ENCODE measurements at places on chromosomes 6 and 20.

DNA sequence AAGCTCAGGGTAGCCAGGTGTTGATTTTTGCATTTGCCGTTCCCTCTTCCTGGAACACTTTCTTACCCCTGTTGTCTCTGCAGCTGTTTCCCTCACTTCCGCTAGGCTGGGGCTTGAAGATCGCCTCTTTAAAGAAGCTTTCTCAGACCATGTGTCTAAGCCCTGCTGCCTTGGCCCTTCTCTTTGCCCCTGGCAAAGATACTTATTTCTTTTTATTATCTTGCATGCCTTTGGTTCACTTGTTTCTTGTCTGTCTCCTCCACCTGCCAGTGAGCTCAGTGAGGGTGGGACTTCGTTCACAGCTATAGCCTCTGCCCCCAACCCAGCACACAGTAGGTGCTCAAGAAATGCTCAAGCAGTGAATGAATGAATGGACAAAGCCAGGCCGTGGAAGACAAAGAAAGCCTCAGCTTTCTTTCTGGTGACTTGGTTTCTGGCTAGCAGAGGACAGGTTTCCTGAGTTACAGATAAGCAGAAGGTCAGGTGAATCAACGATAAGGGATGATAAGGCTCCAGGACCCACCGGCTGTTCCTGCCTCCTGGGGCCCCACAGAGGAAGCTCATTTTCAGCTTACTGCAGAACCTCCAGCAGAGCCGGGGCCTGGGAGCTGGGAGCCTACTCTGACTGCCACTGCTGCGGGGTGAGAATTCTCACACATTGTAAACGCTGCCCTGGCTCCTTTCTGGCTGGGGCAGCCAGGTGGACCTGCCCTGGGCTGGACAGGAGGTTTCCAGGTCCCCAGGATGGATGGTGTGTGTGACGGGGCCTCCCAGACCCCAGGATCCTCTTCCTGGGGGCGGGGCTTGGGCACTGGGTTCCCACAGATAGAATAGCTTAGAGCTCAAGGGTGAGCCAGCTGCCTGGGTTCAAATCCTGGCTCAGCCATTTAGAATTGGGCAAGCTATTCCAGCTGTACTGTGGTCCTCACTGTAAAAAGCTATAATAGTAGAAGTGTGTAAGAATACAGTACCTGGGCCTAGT, 29.8 kb downstream of the SNAI1 start:
- no peak for DNase-seq

GRCh38 chr6:122385857-122386612, 13.4 kb upstream of the HSF2 start:
- no peak for DNase-seq

GRCh38 chr6:169172456-169172855, 81.2 kb downstream of the THBS2 start:
- DNase-seq = no peak

GRCh38 chr6:110930781-110931180, 27.7 kb upstream of the GTF3C6 start:
- no peak for DNase-seq

GRCh38 chr6:165684333-165684732, 21.3 kb upstream of the PDE10A start:
- DNase-seq = no peak

DNA sequence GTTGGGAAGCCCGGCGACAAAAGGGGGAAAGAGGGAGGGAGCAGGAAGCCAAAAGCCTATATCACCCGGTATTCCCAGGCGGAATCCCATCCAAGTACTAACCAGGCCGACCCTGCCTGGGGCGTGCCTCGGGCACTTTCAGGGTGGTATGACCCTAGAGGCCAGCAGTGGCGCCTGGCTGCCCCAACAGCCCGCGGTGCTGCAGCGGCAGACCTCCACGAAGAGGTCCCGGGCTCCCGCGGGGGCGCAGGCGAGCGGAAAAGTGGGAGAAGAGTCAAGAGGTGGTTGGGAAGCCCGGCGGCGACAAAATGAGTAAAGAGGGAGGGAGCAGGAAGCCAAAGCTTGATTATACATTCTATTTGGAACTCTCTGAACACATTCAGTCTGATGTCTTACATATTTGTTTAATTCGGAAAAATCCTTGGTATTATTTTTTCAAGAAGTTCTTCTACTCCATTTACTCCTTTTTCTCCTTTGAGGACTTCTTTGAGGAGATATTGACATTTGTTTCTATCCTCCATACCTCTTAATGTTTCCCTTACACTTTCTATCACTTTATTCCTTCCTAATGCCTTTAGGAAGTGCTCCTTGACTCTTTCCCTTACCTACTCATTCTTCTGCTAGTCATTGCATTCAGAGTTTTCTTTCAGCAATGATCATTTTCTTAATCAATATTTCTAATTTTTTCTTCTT, 11.5 kb downstream of the TREML4 start:
- no peak for DNase-seq

DNA sequence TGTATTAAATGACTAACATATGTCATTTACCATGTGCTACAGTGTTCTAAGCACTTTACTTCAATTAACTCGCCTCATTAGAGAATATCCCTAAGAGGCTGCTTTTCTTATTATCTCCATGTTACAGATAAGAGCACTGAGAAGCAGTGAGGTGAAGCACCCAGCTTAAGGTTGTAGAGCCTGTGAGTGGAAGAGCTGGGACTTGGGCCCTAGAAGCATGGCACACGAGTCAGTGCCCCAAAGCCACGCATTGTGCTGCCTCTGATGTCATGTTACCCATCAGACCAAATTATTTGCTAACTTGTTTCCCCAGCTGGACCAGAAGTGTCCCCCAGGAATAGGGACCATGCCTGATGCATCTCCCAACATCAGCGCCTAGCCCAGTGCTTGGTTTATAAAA, 34.1 kb downstream of the POFUT1 start:
- DNase-seq = no peak

- DNase-seq = no peak
Measured at GRCh38 chr20:12570371-12570770, 438.4 kb upstream of the SPTLC3 start.

GRCh38 chr6:144344646-144345045, 59.5 kb downstream of the UTRN start:
- no peak for DNase-seq

DNA sequence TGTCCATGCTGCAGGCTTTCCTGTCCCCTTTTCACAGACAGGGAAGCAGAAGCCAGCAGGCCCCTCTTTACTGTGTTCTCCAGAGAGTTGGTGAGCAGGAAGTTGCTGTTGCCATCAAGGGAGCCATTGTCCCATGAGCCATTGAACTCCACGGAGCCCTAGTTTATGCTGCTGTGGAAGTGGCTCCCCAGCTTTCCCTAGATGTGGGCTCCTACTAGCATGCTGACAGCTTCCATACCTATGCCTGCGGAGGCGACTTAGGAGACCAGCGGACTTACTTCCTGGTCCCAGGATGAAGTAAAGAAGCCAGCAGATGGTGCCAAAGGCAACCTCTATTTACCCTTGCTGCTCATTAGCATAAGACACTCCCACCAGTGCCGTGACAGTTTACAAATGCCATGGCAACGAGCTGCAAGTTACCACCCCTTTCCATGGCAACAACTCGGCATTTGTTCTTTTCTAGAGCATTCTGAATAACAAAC, 30.8 kb upstream of the FKBP1A start:
- DNase-seq = no peak

GRCh38 chr6:13159300-13159699, 169.0 kb downstream of the TBC1D7 start:
- DNase-seq = no peak

GRCh38 chr6:130132286-130132701, 90.5 kb downstream of the SAMD3 start:
- DNase-seq = peak; percentile 10

- no peak for DNase-seq
Measured at GRCh38 chr20:57869291-57869950, 159.6 kb upstream of the PMEPA1 start.

DNA sequence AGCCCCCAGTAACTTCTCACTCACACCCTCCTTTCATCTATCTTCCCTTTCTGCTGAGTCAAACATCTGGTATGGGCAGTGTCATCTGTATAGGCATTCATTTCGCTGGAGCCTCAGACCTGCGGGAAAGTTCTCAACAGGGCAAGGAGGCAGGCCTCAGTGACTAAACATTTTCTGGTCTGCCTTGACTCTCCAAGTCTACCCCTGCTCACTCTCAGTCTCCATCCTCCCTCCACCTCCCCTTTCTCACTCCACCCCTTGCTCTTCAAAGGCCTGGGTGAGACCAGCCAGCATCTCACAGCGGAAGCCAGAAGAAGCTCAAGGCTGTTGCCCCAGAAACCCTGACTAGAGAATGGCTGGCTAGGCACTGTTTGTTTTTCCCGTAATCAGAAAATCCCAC, 105.0 kb upstream of the BEND6 start:
- no peak for DNase-seq
